Thoracic aorta (tissue), 2 donors: ENCODE measurements at places on chromosomes 5 and 9. TPM values are rescaled to one million over a fixed set of nuclear protein-coding genes. Genes with fewer than 3 reads are reported as not detected.

DNA sequence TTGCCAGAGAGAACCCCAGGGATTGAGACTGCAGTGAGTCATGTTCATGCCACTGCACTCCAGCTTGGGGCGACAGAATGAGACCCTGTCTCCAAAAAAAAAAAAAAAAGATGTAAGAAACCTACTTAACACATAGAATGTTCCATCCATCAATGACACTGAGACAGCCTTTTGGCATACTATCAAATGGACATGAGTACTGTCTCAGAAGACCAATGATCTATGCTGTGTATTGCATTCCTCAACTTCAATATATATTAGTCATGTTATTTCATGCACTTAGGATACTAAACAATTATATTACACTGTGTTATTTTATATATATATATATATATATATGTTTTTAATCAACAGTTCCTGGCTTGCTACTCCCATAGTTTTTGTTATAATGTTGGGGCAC lies 57.1 kb upstream of the ANKH start:
- DNase-seq, result no peak

GRCh38 chr9:76359365-76359764 lies 34.9 kb downstream of the RFK start:
- DNase-seq, result no peak

- DNase-seq, result no peak
These were observed 6.6 kb upstream of the RNF20 start for GRCh38 chr9:101527066-101527465.

Gene C9orf43
- total RNA-seq, result 0.85 TPM

Gene ANXA1
- total RNA-seq, result 668 TPM
